CD4-positive, alpha-beta T cell treated with Interferon alpha-2 for 1 hour (primary cell): ENCODE measurements at places on chromosomes 2 and 18.

DNA sequence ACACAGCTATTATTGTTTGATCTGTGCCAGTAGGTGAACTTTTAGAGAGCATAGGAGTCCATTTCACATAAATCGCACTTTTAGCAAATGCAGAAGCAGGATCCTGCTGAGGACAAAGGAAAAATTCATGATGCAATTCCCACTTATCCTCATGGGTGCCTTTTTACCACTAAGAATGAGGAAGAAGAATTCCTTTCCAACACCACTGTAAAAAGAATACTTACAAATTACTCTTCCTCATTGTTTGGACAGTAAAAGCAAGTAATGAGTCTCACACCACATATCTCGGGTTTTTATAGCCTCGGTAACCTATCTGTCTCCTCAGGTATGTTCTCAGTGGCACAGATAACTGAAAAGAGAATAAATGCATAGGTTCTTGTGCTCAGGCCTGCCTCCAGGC, 238.5 kb downstream of the MTX2 start:
- DNase-seq, result no peak

DNA sequence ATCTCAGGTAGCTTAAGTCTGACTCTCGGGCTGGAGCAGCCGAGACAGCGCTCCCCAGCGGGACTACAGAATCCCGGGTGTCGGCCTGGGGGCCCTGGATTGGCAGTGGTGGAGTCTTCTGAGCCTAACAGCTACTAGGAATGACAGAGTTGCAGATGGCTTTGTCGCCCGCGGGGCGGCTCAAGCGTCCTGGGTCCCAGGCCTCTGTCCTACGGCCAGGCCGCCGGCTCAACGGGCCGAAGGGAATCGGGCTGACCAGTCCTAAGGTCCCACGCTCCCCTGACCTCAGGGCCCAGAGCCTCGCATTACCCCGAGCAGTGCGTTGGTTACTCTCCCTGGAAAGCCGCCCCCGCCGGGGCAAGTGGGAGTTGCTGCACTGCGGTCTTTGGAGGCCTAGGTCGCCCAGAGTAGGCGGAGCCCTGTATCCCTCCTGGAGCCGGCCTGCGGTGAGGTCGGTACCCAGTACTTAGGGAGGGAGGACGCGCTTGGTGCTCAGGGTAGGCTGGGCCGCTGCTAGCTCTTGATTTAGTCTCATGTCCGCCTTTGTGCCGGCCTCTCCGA, 8.8 kb downstream of the SIX2 start:
- no peak for DNase-seq

DNA sequence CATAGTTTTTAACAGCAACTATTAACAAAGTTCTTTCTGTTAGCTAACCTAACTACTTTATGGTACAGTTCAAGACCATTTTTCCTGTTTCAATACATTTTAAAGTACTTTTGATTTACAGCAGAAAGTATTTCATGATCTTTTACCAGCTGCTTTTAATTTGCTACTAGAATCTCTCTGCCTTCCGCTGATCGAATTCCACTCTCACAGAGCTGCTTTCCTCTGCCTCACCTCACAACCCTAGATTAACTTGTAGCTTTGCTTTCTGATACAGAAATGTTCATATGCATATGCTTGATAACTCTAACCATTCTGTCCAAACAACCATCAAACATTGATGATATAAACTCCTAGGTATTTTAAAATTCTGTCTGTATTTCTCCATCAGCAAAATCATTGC, 463.2 kb upstream of the ZEB2 start:
- no peak for DNase-seq

GRCh38 chr2:46239847-46240181, 57.4 kb upstream of the EPAS1 start:
- peak; percentile 32 for DNase-seq

DNA sequence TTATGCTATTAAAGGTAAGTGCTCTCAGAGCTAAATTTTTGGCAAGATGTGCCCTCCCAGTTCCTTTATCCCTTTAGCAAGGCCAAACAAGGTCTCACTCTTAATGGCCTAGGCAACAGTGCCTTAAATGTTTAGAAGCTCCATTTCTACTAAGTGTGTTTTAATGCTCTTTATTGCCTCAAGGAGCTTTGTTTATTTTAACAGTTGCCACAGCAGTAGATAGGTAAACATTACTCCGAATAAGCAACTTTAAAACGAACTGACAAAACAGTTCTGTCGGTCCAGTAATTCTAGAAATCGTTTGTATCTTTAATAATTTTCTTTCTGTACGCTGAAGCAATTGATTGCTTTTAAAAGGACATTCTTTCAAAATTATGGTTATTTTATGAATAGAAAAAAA, 74.5 kb downstream of the PIEZO2 start:
- DNase-seq, result no peak

GRCh38 chr2:75703589-75704287, 7.0 kb downstream of the GCFC2 start:
- no peak for DNase-seq
